ENCODE measurements at places on chromosomes 5 and 9. TPM values are rescaled to one million over a fixed set of nuclear protein-coding genes. Genes with fewer than 3 reads are reported as not detected.

Gene CDH18
- not detected for total RNA-seq

Gene TTF1
- 11.9 TPM for total RNA-seq

Gene SPINK4
- total RNA-seq: not detected

Gene FBP2
- not detected for total RNA-seq

Gene CTXN3
- total RNA-seq: not detected

Gene LCN2
- 1.1 TPM for total RNA-seq

Gene NUP214
- total RNA-seq: 63.6 TPM

Gene BTNL3
- not detected for total RNA-seq

DNA sequence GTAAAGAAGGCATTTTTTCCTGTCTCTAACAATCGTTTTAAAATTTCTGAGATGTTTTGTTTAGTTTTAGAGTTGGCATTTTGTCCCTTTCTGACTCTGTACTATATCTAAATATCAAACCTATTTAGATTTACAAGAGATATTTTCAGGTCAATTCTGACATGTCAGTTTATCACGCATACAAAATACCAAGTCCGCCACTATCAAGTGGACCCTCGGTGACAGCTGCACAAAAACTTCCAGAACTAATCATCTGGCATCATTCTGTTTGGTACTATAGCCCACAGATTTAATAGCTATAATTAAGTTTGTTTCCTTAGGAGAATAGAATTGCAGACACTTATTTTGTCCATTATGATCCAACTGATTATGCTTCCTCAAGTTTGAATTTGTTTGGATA, 1278.2 kb downstream of the CDH12 start:
- no peak for DNase-seq

GRCh38 chr9:27838876-27839275, 265.6 kb upstream of the C9orf72 start:
- DNase-seq: no peak

DNA sequence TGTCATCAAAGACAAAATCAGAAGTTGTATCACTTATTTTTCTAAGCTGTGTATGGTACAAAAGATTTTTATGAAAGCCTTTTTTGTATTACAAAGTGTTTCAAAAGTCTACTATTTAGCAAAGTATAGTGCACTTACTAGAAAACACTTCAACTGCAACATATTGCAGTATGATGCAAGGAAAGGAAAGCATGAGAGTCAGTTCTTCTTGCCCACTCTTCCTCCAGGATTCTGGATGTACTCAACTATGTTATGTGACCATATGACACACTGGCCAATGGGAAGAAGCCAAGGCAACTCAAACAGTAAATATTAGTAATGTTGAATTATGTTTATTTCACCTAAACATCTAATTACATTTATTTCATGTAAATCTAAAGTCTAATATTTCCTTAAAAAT, 49.5 kb upstream of the TYRP1 start:
- DNase-seq: no peak

GRCh38 chr5:132589467-132589866, 32.7 kb downstream of the RAD50 start:
- no peak for DNase-seq

- peak; percentile 94 for DNase-seq
Observed at GRCh38 chr5:132263548-132264261, 6.2 kb downstream of the PDLIM4 start.

GRCh38 chr5:175724314-175725275, 66.7 kb downstream of the HRH2 start:
- no peak for DNase-seq

DNA sequence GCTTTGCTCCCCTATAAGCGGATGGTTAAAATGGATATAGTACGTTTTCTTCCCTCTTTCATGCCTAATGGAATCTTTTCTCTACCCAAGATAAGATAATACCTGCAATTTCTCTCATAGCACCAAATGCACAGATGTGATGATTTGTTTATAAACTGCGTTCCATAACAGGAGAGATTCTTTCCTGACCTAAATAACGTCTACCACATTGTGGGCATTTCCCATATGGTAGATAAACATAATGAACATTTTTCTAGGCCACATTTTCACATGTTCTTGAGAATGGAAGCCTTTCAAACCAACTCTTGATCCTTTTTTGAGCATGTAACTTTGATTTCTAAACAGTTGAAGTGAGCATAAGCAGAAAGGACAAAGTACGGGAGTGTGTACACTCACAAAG, 448.5 kb downstream of the CSNK1G3 start:
- DNase-seq: no peak

GRCh38 chr5:173726846-173727557, 110.6 kb upstream of the BOD1 start:
- no peak for DNase-seq

Data from aorta (tissue), 5 donors.